ENCODE measurements at places on chromosomes 2 and 18.

GRCh38 chr2:156155319-156155718, 177.2 kb downstream of the NR4A2 start:
- DNase-seq, result no peak

- DNase-seq, result no peak
Measured at GRCh38 chr2:148990968-148991367, 47.5 kb upstream of the LYPD6B start.

GRCh38 chr18:33700513-33700976, 122.5 kb downstream of the ASXL3 start:
- no peak for DNase-seq

DNA sequence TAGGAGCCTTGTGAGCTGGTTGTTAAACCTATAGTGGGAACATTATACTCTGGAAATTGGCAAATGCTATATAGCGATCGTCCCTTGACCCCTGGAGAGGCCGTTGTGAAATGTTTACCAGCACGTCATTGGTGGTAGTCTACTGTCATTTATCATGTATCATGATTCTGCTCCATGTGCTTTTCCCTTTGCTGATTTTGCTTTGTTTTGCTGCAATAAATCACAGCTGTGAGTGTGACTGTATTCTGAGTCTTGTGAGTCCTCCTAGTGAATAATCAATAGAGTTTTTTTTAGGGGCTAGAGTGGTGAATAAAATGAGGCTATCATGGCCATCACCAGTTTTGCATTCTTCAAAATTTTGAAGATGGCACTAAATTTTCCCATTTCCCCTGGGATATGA, 189.1 kb downstream of the HRH4 start:
- no peak for DNase-seq

DNA sequence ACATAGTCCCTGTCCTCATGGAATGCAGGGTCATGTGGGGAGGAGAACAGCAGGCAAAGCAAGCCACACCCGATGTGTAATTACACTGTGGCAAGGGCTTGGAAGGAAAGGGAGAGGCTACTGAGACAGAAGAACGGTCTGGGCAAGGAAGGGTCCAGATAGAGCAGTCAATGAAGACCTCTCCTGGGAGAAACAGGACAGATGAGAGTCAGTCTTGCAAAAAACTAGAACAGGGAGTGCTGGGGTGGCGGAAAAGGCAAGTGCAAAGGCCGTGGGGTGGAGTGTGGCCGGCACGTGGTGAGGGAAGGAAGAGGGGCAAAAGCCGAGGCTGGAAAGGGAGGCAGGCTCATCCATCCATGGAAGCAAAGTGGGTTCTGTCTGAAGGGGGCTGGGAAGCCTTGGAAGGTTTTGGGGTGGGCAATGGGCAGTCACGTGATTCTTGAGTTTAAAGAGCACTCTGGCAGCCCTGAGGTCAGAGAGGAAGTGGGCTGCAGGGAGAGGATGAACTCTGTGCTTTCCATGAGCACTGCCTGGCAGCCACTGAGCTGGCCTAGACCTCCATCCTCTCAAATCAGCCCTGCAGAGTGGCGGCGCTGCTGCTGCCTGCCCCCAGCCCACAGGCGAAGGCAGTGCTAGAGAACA, 182.2 kb downstream of the INHBB start:
- DNase-seq, result no peak

DNA sequence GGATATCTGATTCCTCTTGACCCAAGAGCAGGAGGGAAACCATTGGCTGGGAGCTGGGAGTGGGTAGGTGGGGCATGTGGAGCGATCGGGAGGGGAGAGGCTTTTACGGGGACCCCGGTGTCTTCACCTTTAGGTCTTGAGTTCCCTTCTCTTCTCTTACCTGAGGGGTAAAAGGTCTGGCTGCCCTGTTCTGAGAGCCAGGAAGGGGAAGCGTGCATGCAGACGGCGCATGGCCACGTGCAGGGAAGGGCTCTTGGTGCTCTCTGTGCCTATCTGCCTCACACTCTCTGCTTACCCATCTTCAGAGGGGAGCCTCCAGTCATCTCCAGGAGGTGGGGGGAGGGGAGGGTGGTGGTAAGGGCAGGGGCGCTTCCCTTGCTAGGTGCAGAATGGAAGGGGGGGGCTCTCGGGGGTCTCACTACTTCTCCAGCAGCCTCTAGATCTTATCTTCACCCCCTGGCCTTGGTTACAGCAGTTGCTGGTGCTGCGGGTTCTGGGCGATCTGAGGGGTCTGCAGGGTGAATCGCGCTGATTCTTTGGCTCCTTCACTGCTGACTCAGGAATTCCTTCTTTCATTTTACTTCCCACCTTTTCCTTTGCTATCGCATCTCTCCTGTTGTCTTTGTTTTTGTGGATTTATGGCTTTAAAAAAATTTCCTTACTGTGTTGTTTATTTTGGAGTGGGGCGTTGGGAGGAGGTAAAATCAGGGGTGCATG, 225.8 kb upstream of the HS6ST1 start:
- no peak for DNase-seq
